A172 (cell line): ENCODE measurements at places on chromosomes 3 and 15. TPM values are rescaled to one million over a fixed set of nuclear protein-coding genes. Genes with fewer than 3 reads are reported as not detected.

STXBP5L gene
- total RNA-seq: 0.17 and 0.36 TPM in 2 replicates

CHRM5 gene
- 0.02 TPM in 1 of 2 replicates, not detected in the other for total RNA-seq

NCEH1 gene
- 18.5 and 23.8 TPM in 2 replicates for total RNA-seq

CMTM8 gene
- 3.4 and 3.5 TPM in 2 replicates for total RNA-seq

DPH3 gene
- 21.3 and 23.5 TPM in 2 replicates for total RNA-seq

CHRNB4 gene
- not detected in 2 replicates for total RNA-seq

CISH gene
- total RNA-seq: 1.1 and 2.3 TPM in 2 replicates

CYP11A1 gene
- total RNA-seq: 1.2 TPM in 1 of 2 replicates, not detected in the other

SERPINI2 gene
- total RNA-seq: not detected in 2 replicates

CHRNA5 gene
- 20.3 and 22.8 TPM in 2 replicates for total RNA-seq

LZTFL1 gene
- total RNA-seq: 14.9 and 20.3 TPM in 2 replicates

SKOR1 gene
- not detected in 2 replicates for total RNA-seq

AKAP13 gene
- total RNA-seq: 34.3 and 35.9 TPM in 2 replicates
